Tibial nerve (tissue), 4 donors: ENCODE measurements at places on chromosomes 7 and 10.

- no peak for DNase-seq
Observed at GRCh38 chr7:23873306-23873705, 163.3 kb downstream of the STK31 start.

DNA sequence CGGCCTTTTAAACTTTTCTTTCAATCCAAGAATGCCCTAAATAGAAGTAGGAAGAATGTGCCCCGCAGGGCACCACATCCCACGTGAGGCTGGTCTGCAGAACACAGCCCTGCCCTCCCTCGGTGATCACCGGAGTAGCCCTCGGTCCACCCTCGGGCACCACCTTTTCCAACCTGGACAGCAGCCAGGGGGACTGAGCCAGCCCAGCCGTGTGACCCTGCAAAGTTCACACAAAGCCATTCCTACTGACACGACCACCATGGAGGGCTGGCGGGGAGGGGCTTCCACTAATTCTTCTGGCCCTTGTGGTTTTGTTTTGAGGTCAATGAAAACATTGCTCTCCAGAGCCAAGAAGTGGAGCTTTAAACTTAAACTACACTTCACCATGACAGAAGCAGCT lies 132.2 kb downstream of the TCERG1L start:
- DNase-seq: no peak

- DNase-seq: no peak
Observed at GRCh38 chr7:41051535-41051934, 651.4 kb downstream of the INHBA start.

DNA sequence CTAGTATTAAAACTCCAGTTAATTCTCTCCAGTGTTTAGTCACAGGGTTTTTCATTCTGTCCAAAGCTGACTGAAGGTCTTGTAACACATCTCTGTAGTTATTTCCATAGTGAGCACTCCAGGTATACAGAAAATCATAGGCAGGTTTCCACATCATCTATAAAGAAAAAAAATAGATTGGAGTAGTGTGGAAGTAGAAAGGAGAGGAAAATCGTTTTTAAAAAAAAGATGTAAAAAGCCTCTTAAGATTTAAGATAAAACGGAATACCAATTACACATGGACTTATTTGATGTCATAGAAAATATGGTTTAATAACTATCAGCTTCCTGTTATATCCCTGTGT lies 76.2 kb downstream of the MACC1 start:
- DNase-seq: no peak

DNA sequence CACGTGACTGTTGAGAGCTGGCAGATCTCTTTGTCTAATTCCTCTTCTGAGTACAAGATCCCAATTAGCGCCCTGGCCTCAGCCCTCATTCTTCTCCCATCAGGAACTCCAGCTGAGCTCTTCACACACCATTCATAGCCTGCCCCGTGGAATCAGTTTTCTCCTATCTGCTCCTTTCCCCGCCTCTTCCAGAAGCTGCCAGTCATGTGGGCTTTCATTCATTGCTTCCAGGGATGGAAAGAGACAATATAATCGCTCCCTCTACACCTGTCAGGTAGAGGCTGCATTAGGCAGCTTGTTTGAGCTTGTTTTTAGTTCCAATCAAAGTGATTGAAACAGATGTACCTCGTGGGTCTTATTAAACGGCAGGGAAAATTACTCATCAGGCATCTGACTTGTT lies 515.8 kb downstream of the TYW1 start:
- DNase-seq: no peak
